ENCODE measurements at places on chromosomes 5 and 9.

DNA sequence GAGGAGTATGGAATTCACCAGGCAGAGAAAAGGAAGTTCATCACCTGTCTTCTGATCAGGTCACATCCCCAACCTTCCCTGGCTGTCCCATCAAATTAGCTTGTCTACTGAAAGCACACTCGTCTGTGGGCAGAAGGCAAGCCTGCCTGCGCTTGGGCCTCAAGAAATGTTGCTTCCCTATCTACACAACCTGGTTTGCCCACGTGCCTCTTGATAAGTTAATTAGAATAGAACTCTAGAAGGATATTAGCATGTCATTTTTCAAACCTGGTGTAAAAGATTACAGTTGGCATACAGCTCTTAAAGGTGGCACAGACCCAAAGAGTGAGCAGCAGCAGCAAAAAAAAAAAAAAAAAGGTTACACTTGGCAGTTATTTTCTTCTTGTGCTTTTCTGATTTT lies 5.1 kb downstream of the TTC23L start:
- DNase-seq: no peak

GRCh38 chr5:101362067-101362466 lies 459.0 kb upstream of the ST8SIA4 start:
- no peak for DNase-seq

DNA sequence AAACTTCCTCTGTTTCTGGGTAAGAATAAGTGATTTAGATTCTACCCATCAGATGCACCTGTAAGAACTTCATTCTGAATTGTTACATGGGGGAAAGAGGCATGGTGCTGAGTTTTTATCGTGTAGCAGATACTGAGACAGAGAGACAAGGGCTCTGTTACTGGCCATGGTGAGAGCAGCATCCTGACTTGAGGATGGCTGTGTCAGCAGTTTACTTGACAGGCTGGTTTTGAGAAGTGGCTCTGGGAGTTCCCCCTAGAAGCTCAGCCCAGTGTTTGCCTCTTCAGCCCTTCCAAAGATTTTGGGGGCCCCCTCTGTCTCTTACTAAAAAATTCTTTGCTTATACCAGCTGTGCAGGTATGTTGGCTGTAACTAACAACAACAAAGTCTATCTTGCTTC lies 510.5 kb downstream of the LRRC70 start:
- DNase-seq: no peak

DNA sequence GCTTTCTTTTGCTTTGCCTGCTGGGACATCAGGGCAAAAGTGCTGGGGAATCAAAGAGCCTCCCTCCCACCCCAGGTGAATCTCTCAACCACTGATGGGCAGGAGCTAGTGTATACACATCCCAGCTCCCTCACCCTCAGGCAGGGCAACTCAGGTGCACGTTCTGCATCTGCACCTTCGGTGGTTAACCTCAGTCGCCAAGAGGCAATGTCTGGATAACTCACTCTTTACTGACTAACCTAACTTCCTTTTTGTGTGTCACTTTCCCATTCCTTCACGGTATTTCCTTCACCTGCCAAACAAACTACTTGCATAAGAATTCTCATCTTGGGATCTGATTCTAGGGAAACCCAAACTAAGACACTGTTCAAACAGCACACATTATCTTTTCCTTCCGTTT lies 26.3 kb downstream of the CNTFR start:
- no peak for DNase-seq

DNA sequence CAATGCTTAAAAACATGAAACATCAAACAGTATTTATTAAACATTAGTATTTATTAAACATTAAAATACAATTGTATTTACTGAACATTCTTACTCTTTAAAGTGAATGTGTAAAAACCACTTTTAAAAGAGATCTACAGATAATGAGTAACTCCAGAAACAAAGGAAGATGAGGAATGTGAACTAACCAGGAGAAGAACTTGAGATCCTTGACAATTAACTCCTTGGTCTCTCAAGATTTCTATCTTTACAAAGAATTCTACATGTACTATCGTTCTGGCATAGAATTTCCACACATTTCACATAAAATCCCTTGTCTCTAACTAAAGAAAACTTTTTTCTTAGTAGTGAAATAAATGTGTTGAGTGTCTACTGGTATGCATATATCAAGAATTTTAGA lies 28.7 kb upstream of the IFNE start:
- no peak for DNase-seq

- DNase-seq: no peak
Observed at GRCh38 chr9:123338710-123339665, 17.0 kb upstream of the CRB2 start.

DNA sequence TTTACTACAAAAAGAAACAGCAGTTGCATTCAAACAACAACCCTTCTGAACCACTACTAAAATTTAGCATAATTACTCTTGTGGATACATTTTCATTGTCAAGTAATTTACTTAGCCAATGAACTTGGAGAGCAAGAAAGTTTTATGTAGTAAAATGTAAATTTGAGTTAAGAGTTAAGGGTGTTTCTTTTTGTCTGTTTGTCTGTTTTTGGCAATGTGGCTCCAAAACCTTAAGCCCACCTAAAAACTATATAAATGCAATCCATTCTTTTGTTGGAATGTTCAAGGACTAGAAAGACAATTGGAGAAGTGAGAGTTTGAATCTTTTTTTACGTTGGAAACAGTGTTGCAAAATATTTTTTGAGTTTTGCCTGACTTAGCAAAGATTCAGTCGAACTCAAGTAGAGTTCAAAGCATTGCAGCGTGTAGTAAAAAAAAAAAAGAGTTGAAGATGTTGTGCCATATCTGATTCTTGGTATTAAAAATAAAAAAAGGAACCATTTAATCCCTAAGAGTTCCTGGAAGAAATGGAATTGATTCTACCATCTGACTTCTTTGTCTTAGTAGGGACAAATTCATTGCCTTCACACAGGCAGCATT lies 867 bp downstream of the SYK start:
- no peak for DNase-seq

- no peak for DNase-seq
Observed at GRCh38 chr9:133709015-133709611, 29.0 kb downstream of the SARDH start.

- DNase-seq: no peak
Observed at GRCh38 chr9:71690063-71690688, 78.1 kb downstream of the CEMIP2 start.

DNA sequence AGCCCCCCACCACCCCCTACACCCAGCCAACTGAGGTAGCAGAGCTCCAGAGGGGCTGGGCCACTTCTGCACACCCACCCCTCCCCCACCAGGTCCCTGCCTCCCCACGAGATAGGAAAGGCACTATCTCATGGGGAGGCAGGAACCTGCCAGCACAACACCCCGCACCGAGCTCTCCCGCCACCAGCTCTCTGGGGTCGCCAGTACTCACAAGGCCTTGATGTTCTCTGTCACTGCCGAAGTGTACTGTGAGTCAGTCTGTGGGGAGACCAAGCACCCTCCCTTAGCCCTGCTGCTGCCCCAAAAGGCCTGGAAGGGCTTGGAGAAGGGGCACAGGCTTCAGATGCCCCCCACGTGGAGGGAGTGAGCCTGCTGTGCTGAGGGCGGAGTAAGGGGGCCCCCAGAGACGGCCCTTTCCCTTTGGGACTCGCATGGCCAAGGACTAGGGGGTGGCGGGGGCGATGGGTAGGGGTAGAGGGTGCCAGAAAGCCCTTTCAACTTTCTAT lies 5.9 kb downstream of the MGAT4B start:
- DNase-seq: no peak

- DNase-seq: no peak
Observed at GRCh38 chr5:175242207-175242606, 201.8 kb downstream of the DRD1 start.

DNA sequence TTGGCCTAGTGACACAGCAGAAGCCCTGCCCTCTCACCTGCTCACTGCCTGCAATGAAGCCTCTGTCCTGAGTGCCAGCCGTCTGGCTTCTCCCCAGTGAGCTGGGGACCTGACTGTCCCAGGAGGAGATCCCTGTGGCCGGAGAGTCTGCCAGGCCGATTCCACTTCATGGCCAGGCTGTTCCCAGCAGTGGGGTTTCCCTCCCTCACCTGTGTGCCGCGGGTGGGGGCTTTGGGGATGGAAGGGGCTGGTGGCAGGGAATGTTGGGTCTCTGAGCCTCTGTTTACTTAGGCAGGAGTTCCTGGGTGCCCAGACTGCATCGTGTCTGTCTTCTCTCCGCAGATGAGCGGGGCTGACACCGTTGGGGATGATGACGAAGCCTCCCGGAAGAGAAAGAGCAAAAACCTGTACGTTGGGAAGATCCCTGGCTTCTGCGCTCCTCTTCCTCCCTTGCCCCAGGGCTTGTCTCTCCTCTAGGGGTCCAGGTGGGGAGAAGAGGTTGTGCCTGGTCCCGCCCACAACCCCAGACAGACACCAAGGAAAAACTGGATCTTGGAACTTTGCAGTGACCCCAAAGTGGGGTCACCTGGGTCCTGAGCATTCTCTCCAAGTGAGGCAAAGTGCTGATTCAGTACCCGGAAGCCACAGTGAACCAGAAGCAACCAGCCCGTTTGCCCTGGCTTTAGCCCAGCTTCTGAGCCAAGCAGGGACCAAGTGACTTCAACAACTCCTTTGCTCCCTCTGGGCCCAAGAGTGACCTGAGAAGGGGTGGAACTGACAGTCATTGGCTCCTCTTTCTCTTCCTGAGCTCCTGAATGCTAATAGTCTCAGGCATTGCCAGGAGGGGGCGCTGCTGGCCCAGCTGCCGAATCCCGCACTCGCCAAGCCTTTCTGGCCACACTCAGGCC lies 127.7 kb downstream of the RGS3 start:
- peak; percentile 89 for DNase-seq

DNA sequence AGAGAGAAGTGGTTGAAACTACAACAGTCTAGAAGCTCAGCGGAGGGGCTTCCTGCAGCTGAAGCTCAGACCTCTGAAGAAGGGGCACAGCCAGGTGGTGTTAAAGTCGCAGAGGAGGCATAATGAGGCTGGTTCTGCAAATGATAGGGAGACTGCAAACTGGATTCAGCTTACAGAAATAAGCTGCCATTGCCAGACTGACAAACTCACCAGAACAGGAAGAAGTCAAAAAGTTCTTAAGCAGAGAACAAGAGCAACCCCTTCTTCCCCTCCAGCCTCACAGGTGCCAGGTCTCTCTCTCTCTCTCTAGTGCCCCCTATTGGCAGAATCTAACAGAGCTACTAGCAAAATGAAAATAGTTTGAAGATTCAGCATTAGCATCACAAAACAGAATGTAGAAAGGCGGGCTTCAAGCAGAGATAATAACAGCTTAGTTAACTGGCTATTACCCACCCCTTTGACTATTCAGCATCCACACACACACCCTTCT lies 76.7 kb downstream of the GRAMD2B start:
- no peak for DNase-seq

- DNase-seq: peak; percentile 27
Observed at GRCh38 chr5:170491479-170491878, 12.3 kb upstream of the KCNIP1 start.

DNA sequence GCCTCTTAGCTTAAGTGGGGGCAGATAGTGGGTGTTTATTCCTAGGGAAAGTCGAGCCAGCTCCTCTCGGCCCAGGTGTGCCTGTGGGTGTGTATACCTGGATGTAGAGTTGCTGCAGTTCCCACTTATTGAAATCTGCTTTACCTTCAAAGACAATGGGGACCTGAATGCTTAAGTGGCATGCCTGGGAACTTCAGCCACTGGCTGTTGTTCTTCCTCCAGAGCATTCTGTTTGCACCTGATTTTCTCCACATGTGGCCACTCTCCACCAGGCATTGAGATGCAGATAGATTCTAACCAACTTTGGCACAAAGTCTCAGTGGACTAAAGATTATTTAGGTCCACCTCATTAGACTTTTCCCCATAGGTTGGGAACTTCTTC lies 186.8 kb downstream of the ZNF462 start:
- DNase-seq: no peak

DNA sequence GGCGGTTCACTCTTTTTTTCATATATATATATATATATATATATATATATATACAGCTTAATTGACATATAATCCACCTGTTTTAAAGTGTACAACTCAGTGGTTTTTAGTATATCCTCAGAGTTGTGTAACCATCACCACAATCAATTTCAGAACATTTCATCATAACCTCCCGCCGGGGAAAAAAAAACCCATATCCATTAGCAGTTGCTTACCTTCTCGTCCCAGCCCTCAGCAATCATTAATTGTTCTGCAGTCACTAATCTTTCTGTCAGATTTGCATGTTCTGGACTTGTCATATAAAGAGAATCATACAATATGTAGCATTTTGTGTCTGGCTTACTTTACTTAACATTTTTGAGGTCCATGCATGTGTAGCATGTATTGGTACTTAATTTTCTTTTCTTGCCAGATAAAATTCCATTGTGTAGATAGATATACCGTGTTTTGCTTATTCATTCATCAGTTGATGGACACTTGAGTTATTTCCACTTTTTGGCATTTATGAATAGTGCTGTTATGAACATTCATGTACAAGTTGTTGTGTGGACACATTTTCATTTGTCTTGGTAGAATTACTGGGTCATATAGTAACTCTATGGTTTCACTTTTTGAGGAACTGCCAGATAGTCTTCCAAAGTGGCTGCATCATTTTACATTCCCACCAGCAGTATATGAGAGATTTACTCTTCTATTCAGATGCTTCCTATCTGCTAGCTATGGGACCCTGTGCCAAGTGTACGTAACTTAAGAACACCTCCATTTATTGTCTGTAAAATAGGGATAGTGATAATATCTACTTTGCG lies 3.5 kb upstream of the RNF145 start:
- no peak for DNase-seq

DNA sequence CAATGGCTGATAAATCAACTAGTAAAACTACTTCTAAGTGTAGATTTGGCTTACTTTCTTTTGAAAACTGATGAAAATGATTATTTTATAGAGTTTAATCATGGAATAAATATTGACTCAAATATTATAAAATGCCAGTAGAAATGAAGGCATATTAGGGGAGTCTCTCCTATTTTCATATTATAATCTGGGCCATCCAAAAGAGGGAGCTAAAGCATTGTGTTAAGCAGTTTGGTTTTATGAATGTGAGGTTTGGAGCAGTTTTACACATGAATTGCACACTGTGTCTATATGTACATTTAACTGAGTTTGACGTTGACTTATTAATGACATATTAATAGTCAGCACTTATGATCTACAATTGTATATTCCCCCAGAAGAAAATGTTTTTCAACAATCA lies 17.4 kb downstream of the CDH9 start:
- DNase-seq: no peak

- DNase-seq: no peak
Observed at GRCh38 chr5:103525361-103525760, 37.2 kb downstream of the NUDT12 start.

GRCh38 chr5:108989761-108990392 lies 242.2 kb downstream of the FER start:
- DNase-seq: no peak
